Stimulated activated CD4-positive, alpha-beta T cell treated with anti-CD3 and anti-CD28 coated beads, Interleukin-2, amount 100 ng/mL, for 48 hours (primary cell): ENCODE measurements at places on chromosomes 7 and 10.

DNA sequence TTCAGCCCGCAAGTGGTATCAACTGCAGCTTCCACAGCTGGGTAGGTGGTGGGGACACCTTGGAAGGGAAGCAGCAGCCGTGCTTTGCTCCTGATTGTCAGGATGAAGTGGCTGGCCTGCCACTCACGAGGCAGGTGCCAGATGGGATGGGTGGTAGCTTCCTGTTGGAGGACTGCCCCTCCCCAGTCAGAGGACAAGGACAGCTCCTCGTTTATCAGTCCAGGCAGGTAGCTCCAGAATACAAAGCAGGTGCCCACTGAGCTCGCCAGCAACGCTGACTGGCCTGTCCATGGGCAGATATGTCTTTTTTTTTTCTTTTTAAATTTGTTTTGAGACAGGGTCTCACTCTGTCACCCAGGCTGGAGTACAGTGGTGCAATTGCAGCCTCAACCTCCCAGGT is 431.3 kb downstream of the GALNT17 start:
- DNase-seq: no peak

DNA sequence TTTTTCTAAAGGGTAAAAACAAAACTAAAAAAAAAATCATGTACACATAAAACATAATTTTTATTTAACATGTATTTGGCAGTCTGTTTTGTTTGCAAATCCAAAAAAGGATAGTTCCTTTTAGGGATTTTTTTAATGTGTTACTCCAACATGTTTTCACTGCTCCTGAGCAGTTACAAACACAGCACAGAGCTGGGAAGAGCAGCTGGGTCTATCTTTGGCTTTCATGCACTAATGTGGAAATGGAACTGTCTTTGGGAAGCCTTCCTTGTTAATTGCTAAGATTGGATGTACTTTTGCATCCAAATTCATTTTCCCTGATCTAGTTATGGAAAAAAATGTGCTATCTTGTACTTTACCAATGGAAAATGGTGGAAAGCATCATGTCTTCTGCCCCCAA is 1035.1 kb downstream of the CNTNAP2 start:
- DNase-seq: no peak

GRCh38 chr7:29146057-29146706 is at the start of gene CPVL:
TSS of gene CPVL (minus strand) at chr7:29146537. CDS start at chr7:29121061, 25,476 bp downstream.
- no peak for DNase-seq

DNA sequence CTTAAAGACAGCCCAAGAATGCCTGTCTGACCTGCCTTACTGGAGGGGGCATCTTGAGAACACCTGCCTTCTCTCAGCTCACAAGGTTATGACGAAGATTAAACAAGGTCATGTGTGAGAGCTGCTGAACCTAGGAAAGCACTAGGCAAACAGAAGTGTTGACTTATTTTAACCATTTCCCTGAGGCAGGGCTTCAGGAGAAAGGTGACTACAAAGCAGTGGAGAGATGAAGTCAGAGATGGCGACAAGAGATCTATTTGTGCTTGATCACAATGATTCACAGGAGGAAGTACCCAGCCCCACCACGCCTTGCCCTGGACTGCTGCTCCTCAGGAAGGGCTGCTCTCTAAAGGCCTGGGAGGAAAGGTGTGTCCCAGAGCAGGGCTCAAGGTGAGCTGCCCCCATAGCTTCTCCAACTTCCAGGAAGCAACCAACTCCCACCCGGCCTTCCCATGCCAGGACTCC is 27.8 kb downstream of the STN1 start:
- DNase-seq: no peak

DNA sequence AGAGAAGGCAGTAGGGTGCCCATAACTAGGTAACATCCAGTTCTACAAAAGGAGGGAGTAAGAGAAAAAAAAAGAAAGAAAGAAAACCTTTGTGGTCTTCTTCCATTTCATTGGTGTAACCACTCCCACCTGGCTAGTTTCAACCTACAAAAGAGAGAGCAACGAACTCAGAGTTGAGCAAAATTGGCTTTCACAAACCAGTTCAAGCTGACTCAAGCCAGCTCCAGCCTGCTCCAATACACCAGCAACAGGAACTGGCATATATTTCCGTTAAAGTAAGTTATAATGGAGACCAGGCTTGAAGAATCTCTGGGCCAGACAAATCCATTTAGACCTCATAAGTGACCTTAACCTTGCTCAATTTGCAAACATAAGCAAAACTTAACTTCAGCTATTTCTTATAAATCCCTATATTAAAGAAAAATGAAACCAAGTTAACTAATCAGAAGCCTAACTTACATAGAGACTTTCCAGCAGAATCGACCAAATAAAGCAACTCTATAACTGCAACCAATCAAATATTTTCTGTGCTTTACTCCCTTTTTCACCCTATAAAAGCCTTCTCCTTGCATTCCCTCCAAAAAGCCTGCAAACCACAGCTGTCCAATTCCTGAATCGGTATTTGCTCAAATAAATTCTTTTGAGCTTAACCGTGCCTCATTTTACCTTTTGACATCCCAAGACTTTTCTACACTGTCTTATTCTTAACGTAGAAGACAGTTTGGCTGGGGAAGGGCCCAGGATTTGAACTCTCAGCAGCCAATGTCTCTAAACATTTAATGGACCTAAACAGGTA is 10.1 kb downstream of the ANKRD22 start:
- no peak for DNase-seq

- no peak for DNase-seq
These were observed 4.7 kb downstream of the VOPP1 start for GRCh38 chr7:55567571-55567970.

DNA sequence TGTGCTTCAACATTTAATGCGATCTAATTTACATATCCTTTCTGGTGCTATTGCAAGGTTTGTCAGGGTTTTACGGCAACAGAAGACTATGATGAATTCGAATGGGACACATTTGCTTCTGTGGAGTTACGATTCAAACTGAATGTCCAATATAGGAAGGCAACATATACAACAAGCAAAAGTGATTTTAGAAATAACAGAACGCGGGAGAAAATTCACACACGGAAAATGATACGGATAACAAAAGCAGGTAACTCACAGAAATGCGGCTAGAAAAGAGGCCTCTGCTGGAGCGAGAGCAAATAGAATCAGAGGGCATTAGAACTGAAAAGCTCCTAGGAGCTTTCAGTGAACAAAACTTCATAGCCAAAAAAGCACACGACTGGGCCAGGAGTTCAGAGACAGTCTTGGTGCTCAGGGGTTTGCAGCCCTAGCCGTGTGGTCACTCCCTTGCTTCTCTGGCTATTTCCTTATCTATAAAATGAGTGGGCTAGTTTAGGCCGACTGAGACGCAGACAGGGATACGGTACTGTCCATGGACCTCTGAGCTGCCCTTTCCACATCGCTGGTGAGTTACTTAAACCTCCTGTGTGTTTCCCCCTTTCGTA is 557 bp upstream of the TAX1BP1 start:
- DNase-seq: no peak

GRCh38 chr10:14478604-14479003 is 147.9 kb upstream of the FRMD4A start:
- DNase-seq: no peak

DNA sequence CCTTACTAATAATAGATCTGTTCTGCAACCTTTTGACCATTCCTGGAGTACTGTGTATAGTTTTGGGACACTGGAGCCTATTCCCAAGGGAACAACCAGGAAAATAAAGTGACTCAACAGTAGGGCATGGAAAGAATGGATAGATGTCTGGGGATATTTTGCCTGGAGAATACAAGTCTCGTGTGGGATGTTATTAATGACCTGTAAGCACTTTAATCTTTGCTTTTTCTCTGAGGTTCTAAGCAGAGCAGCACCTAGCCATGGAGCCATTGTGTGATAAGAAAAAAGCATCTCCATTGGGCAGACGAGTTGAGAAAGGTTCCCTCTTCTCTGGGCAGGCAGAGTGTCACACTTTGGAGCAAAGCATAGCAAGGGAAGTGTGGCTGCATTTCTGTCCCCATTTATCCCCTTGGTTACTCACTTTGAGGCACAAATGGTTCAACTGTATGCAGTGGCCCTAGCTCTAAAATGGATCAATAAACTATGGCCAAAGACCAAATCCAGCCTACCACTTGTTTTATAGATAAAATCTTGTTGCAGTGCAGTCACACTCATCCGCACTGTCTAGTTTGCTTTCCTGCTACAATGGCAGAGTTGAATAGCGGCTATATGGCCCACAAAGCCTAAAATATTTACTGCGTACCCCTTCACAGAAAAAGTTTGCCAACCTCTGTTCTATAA is 21.0 kb upstream of the CCDC71L start:
- DNase-seq: no peak

DNA sequence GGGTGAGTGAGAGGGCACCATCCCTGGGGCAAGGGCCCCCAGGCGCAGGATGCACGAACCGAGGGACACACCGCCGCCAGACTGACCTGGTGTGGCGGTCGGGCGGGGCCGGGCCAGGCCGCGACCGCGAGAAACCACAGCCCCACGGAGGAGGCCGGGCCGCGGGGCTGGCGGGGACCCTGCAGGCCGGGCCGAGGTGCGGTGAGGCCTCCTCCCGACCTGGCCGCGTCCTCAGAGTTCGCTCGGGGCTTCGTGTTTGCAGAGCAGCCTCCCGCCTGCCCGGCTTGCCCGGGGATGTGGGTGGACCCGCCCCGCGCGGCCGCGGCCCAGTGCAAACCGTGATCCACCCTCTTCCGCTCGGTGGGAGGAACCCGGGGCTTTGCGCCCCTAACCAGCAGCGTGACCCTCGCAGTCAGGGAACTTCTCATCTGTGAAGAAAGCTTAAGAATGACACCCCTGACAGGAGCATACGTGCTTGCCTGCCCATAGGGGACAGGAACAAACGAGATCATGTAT is 20.6 kb upstream of the HOXA13 start:
- no peak for DNase-seq
